NCI-H510A treated with DMSO at 0.1 percent for 48 hours (cell line): ENCODE measurements at places on chromosomes 2 and 18.

DNA sequence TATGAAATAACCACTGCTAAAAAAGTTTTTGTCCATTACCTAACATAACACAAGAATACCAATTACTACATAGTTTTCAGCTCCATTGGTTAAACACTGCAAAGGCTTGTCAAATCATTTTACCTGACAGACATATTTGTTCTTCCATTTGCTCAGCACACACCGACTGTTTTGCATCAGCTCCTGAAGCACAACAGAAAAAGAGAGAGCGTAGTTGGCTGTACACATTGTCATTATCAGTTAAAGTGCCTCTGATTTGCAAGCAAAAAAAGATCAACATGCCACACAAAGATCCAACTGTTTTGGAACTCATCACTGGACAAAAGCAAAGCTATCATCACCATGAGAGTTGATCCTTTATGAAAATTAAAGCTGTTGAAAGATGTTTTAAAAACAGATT lies 103.8 kb downstream of the WDPCP start:
- no peak for DNase-seq

DNA sequence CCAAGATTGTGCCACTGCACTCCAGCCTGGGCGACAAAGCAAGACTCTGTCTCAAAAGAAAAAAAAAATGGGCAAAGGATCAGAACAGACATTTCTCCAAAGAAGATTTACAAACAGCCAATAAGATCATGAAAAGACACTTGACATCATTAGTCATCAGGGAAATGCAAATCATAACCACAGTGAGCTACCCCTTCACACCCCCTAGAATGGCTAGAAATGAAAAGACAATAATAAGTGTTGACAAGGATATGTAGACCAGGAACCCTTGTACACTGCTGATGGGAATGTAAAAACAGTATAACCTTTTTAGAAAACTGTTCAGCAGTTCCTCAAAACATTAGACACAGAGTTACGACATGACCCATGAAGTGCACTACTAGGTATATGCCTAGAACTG lies 18.4 kb upstream of the MTERF4 start:
- no peak for DNase-seq

GRCh38 chr2:23609254-23609653 lies 224.3 kb downstream of the KLHL29 start:
- DNase-seq: no peak

GRCh38 chr2:189837326-189837725 lies 53.1 kb downstream of the PMS1 start:
- no peak for DNase-seq

- no peak for DNase-seq
Observed at GRCh38 chr18:46098616-46098933, 479 bp upstream of the ATP5F1A start.

GRCh38 chr18:14031053-14031452 lies 101.2 kb downstream of the ZNF519 start:
- no peak for DNase-seq

GRCh38 chr2:127231130-127231865 lies 11.2 kb upstream of the CYP27C1 start:
- no peak for DNase-seq

DNA sequence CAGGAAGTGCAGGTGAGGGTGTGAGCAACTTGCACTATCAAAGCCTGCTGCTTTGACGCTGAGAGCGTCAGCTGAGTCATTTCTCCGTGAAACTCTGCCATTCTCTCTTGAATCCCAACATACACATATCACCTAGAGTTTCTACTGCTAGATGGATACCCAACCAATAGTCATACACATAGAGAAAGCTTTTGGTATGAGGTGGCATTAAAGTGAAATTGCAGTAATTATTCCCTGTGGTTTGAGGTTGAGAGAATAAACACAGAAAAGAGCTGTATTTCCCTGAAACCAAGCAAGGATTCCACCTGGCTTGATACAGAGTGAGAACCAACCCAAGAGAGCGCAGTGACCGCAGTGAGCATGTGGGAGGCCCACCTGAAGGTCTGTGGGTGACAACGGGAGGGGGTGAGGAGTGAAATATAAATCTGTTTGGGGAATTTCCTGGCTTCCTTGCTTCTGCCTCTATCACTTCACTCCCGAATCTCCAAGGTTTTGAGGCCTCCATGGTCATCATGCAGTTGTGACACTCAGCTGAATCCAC lies 28.8 kb upstream of the TMEM18 start:
- no peak for DNase-seq

GRCh38 chr2:151971301-151972051 lies 127.4 kb downstream of the CACNB4 start:
- no peak for DNase-seq

DNA sequence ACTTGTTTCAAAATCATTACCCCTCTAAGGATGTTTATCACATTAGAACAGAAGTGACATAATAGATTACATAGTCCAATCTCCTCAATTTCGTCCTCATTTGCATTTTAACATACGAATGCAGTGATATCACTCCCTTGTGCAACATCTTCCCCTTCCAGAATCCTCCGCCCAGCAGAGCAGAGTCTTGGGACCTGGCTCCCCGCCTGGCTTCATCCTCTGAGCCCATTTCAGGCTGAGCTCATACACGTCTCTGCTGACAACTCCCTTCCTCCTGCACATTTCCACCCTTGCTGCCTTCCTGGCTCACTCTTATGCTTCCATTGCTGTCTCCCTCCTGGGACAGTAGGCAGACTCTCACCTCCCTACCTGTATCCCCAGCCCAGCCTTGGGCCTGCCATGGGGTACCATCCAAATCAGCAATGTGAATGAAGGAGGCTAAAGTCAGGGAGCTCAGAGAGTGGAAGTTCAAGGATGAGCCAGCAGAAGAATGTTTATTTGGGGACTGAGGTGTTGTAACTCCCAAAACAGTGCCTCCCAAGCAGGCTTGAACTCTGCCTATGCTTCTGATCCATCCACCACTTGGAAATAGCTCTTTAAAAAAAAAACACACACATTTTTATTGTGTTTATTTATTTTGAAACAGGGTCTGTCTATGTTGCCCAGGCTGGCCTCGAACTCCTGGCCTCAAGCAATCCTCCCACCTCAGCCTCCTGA lies 165.2 kb downstream of the TMEM200C start:
- DNase-seq: no peak

GRCh38 chr18:43875511-43875910 lies 598.2 kb upstream of the SYT4 start:
- DNase-seq: no peak

DNA sequence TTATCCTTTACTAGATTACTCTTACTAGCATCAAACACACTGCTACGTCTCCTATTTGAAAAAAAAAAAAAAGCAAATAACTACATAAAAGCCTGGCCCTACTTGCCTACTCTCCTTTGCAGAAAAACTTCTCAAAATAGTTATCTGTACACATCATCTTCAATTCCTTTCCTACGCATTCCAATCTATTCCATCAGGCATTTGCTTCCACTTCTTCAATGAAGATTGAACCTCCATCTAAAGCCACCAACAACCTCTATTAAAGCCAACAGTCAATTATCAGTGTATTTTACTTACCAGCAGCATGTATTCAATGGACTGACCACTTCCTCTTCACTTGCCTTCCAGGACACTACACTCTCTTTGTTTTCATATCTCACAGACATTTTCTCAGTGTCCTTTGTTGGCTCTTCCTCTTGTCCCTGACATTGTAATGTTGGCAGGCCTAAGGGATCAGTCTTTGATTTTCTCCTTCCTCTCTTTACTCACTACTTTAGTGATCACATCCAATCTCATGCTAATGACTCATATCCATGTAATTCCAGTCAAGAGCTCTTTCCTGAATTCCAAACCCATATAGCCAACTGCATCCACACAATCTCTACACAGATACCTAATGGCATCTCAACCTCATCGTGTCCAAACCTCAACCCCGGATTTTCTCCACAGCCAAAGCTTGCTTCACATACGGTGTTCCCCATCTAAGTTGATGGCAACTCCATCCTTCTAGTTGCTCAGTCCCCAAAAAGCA lies 131.3 kb downstream of the CCDC148 start:
- DNase-seq: no peak

GRCh38 chr18:49638891-49639557 lies 77.2 kb downstream of the LIPG start:
- DNase-seq: no peak

DNA sequence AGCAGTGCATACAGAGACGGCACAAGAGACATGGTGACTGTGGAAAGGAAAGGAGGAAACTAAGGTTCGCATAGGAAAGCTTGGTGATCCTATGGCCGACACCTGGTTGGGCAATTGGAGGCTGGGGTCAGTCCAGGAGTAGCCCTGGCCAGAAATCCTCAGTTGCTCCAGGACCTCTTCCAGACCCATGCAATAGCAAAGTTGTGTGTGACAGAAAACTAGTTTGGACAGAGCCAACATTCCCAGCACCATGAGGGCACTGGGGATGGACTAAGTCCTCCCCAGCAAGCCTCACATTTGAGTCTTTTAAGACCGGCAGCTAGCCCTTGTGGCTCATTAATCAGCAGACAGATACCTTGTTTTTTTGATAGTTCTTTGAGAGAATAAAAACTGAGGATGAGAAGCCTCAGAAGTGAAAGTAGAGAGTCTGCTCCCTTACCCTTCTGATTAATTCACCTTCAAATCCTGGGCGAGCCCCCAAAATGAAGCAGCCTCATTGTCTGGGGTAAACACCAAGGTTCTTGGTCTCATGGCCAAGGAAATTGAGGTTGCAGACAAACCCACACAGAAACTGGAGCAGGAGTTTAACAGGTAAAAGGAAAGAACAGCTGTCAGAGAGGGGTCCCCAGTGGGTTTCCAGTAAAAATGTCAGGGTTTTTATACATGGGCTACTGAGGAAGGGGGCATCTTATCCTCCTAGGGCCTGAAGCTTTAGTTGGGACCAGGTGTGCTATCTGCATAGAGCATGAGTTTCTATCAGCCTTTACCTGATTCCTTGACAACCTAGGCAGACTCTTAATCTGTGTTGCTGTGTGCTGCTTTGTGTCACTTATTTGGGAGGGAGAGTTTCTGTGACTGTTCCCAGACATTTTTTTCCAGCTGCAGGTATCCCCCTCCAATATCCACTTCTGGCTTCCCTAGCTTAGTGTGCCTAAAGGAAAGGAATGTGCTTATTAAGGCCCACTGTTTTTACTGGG lies 39.1 kb downstream of the STK17B start:
- DNase-seq: no peak
